Ovary (tissue), 10 donors: ENCODE measurements at places on chromosomes 12 and 14.

DNA sequence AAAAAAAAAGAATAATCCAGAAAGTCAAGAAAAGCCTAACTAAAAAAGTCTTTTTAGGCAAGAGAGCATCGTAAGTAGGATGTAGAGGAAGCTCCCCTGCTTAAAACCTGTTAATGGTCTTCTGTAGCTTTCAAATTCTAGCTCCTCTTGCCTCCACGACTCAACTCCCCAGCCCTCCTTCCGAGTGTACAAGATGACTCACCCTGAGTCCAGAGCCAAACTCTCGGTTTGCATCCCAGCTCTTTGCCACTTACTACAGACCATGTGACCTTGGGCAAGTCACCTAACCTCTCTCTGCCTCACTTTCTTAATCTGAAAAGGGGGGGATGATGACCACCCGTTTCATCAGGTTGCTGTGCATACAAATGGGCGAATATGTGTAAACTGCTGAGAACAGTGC, 460.4 kb downstream of the DPF3 start:
- DNase-seq: no peak

GRCh38 chr12:109167781-109168180, 51.4 kb downstream of the ACACB start:
- no peak for DNase-seq

DNA sequence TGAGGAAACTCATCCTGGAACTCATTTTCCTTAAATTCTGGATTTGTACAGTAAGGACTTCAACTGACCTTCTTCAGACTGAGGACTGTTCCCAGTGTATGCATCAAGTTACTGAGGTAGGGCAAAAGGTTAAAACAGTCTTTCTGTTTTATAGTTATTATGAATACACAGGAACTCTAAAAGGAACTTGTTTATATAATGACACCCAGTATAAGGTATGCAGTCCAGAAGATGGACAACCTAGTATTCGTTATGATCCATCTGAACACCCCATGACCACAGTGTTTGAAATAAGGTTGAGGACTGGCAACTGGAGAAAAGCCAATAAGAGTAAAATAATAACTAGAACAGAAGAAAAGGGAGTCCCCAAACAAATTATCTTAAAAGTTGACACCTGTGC, 779.9 kb upstream of the TMEM132C start:
- DNase-seq: no peak

DNA sequence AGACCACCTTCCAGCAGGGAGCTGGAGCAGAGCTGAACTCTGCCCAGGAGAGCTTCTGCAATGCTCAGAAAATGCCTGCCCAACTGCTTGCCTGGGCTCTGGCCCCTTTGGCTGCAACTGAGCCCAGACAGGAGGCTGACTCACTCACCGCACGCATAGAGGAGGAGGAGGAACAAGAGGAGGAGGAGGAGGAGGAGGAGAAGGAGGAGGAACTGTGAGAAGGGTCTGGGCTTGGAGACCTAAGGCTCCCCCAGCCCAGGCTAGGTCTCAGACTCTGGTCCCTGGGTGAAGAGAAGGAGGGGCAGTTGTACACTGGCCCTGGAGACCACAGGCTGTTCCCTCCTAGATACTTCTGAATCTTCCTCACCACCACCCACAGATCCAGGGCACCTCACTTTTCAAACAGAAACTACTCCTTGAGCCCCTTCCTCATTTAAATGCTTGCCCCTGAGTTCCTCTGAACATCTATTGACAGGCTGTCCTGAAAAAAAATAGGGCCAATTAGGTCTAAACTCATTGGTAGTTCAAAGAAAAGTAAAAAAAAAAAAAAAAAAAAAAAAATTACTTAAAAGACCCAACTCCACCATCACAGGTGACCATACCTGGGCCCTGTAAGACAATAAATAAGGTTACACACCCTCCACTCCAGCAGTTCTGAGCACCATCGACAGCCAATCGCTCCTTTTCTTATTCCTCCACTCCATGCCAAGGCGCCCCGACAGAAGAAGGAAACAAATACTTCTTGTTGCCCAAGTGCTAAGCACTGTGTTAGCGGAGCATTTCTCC, 674 bp downstream of the VDR start:
- no peak for DNase-seq

- no peak for DNase-seq
Measured at GRCh38 chr12:116659771-116660481, 77.9 kb downstream of the SPRING1 start.

GRCh38 chr12:127515941-127516340, 751.0 kb upstream of the TMEM132C start:
- DNase-seq: no peak

DNA sequence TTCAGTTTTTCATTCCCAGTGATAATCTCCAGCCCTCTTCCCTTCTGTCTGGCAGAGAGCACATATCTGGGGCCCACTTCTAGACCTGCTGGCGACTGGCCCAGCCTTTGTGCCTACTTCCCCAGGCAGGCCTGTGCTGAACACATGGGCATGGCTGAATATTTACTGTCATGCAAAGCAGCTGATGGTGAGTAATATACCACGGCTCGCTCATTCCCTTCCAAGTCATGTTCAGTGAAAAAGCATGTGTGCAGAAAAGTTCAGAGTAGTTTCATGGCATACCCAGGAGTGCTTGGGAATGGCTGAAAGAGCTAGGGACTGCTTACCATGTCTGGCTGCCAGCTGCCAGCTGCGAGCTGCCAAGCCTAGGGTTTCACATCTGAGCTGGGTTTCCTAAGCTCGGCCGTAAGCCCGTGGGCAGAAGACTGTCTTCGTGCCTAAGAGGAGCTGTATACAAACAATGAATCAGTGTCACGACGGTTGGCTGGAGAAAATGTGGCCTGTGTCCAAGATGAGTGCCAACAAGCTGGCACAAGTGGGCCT, 179.9 kb upstream of the PELI2 start:
- no peak for DNase-seq

DNA sequence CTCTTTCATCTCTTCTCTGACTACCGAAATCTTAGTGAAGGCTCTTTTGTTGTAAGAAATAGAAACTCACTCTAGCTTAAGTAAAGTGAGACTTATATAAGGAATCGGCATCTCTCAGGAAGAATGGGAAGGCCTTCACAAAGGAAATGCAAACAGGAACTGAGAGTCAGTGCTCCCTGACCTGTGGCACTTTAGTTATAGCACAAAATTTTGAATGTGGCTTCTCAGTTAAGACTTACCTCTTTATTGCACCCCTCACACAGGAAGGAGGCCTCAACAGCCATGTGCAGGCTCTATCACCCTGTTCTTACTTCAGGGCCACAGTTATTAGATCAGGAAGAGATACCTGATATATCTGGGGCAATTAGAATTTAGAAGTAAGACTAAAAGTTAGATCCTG, 224.7 kb upstream of the EGLN3 start:
- no peak for DNase-seq

GRCh38 chr14:32728976-32729375, 209.7 kb upstream of the NPAS3 start:
- DNase-seq: no peak

DNA sequence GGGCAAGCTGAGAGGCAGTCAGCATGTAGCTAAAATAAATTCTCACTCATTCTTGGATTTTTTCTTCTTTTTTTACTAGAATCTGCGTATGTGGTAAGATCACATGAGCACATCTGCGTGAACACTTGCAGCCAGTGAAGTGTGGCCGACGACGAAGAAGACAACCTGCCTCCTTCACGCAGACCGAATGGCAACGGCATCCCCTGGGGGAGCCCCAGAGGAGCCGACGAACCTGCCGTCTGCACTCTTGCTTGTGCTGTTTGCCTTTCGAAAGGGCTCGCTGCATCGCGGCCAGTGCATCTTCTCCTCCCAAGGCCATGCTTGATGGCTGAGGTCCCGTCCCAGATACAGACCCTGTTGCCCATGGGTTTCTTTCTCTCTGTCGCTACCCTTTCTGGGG, 113.8 kb downstream of the KCNK10 start:
- DNase-seq: no peak

DNA sequence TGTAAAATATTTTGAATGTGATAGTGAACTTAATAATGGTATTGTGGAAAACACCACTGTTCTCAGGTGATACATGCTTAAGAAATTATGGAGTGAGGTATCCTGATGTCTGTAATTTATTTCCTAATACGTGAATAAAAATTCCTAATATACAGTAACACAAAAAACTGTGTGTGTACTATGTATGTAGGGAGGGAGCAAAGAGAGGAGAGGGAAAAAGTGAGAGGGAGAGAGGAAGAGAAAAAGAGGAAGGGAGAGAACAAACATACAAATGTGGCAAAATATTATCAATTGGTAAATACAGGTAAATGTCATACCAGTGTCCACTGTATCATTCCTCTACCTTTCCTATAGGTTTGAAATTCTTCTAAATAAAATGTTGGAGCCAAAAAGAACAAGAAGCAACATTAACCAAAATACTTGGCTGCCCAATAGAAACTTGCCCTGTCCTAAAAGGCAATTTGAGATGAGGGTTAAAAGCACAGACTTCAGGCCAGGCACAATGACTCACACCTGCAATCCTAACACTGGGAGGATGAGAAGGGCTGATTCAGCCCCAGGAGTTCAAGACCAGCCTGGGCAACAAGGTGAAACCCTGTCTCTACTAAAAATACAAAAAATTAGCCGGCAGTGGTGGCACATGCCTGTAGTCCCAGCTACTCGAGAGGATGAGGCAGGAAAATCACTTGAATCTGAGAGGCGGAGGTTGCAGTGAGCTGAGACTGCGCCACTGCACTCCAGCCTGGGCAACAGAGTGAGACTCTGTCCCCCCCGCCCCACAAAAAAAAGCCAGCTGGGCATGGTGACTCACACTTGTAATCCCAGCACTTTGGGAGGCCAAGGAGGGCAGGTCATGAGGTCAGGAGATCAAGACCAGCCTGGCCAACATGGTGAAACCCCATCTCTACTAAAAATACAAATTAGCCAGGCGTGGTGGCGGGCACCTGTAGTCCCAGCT, 14.5 kb downstream of the R3HDM2 start:
- no peak for DNase-seq

- DNase-seq: no peak
Measured at GRCh38 chr14:29126361-29126760, 359.8 kb downstream of the FOXG1 start.

DNA sequence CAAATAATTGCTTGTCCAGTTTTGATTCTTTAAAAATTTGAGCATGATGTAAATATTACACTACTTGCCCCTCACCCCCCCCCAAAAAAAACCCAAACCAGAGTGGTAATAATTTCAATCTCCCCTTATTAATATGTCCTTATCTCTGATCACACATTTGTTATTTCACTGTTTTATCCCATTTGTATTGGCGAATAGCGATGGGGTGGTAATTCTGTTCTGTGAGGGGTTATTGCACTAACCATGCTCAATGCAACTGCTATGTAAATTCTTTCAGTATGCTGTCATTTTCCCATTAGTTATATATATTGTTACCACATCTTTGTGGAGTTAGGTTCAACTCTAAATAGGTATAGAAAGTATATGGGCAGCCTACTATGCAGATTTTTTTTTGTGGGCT, 1.1 kb downstream of the RIMKLB start:
- no peak for DNase-seq
